AG09319 (cell line): ENCODE measurements at places on chromosomes 6 and 20.
A peak's percentile ranks its signal among the peaks of the same experiment; 100 is the strongest.

- DNase-seq: no peak
These were observed 4.5 kb upstream of the DDR1 start for GRCh38 chr6:30879684-30880427.

GRCh38 chr6:51398064-51398705 lies 579.5 kb downstream of the TFAP2B start:
- DNase-seq: no peak

DNA sequence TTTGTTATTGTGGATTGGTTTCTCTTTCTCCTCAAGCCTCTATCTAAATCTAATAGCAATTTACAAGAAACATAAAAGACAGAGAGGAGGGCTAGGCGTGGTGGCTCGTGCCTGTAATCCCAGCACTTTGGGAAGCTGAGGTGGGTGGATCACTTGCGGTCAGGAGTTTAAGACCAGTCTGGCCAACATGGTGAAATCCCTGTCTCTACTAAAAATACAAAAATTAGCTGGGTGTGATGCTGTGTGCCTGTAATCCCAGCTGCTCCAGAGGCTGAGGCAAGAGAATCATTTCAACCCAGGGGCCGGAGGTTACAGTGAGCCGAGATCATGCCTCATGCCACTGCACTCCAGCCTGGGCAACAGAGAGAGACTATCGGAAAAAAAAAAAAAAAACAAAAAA lies 46.6 kb downstream of the SLC2A12 start:
- no peak for DNase-seq

- DNase-seq: no peak
These were observed 49.2 kb upstream of the TLDC2 start for GRCh38 chr20:36826554-36827244.

GRCh38 chr6:46704562-46704961 lies 16.9 kb downstream of the TDRD6 start:
- DNase-seq: no peak

DNA sequence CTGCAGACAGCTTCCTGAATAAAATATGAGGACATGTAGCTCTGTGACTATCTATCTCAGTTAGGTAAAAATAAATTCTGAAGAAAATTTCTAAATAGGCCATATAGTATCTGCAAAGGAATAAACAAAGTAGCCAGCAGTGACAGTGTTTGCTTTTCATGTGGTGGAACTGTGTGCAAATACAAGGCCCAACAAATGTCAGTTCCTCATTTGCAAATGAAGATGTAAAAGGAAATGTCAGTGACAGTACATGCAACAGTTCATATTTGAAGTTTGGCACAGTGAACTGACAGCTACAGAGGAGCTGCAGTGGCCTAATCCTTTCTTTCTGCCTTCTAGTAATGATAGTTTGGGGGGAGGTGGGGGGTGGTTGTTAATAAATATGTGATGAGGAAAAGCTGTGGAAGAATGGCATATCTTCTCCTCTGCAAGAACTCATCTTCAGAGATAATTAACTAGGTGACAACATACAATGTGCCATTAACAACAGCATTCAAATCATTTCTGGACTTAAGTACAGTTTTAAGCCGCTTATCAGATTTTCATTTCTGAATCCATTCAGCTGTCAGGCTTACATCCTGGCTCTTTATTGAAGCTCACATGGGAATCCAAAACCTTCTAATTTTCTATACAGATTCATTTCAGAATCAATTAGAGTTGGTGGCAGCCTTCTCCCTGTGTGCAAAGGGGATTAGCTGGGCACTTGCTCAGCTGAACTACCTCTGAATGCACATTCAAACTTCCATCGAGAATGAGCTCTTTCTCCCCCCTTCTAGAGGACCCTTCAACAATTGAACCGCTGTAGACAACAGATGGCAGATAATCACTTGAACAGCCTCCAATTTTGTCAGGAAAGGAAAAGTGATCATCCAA lies 1059.0 kb upstream of the EPHA7 start:
- no peak for DNase-seq

DNA sequence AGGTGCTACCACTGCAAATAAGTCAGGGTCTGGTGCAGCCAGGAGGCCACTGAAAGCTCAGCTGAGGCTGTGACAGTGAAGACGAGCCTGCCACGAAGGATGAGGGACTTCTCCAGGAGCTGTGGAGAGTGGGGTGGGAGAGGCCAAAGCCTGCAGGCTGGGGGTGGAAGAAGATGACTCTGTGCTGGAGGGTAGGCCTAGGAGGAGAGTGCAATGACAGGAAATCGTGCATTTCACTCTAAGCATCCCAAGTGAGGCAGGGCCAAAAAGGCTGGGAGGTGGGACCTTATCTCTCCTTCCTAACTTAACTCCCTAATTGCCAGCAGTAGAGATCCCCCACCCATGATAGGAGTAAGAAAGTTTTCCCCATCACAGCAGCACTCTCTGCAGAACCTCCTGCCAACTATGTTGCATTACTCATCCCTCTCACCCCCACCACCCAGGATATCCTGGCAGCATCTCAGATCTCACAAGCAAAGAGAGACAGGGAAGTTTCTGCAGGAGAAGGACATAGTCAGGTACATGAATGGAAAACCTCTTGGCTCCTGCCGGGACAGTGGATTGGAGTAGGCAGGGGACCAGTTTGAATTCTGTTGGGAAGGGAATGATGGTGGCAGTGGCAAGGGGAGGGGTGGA lies 466.2 kb downstream of the CDH26 start:
- no peak for DNase-seq

GRCh38 chr6:169685860-169686259 lies 16.0 kb downstream of the WDR27 start:
- DNase-seq: no peak

- no peak for DNase-seq
These were observed 175.9 kb upstream of the SCGN start for GRCh38 chr6:25476126-25476525.

- peak; percentile 15 for DNase-seq
These were observed 31.2 kb downstream of the TNFRSF21 start for GRCh38 chr6:47278545-47278944.

DNA sequence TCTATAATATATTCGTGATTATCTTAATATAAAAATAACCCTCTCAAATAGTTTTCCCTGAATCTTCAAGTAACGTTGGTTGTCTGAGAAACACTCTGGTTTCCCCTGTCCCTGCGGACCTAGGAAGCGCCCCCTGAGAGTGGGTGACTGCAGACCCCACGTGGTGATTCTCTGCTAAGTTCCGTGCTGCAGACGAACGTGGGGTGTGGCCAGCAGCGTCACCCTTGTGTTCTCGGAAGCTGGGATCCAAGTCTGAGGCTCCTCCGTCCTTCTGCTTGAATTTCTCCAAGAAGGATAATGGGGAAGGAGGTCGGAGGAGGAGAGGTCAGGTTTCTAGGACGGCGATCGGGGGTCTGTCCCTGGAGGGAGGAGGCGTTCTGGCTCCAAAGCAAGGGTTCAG lies 16.6 kb upstream of the MAP1LC3A start:
- no peak for DNase-seq

DNA sequence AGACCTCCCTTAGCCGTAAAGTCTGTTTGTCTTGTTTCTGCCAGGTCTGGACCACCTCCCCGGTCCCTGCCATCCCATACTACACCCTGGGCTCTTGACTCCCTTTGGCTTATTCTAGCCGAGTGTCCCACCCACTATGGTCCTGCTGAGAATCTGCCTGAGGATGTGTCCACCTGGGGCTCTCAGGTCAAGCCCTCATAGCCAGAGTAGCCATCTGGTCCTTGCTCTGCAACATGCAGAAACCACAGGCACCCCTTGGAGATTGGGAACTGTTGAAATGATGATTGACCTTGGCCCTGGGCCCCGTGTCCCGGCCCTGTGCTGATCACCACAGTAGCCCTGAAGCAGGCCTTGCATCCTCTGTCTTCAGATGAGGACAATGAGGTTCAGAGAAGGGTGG lies 44.0 kb downstream of the VSTM2L start:
- no peak for DNase-seq

- peak; percentile 69 for DNase-seq
These were observed 18.9 kb downstream of the PERP start for GRCh38 chr6:138088326-138088762.

GRCh38 chr6:70236343-70236742 lies 66.5 kb downstream of the COL9A1 start:
- no peak for DNase-seq

- DNase-seq: no peak
These were observed 474.2 kb downstream of the KIF16B start for GRCh38 chr20:16098890-16099639.

DNA sequence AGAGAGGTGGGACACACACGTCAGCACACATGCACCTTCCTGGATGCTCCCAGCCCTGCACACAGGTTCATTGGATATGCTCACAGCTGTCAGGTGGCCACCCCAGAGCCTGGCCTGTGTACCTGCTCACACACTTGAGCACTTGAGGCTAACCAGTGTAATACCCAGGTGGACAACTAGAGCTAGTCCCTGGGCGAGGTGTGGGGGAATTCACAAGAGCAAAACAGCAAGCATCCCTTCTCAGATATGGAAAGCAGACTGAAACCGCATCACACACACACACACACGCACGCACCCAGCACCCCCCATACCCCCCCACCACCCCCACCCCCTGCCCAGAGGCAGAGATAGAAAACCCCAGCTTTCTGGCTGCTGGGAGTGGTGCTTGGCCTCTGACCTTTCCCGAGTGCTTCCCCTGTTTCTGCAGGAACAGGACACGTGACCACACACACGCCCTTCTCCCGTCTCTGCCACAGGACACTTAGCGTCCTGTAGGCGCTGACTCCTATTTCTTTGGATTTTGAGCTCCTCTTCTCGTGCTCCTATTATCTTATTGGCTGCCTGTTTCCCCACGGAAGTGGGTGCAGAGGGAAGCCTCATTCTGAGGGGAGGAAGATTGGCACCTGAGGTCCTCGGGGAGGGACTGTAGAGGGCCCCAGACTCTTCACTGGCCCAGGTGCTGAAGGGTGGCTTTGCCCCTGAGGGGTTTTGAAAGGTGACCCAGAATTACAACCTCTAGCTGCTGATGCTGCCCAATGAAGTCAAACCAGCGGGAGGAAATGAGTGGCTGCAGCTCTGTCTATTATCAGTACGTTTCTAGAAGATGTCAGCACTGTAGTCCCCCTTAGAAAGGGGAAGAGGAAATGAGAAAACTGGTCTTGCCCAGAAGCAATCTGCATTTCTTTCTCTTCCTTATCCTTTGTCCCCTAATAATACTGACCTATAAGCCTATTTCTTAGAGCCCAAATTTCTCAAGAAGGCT lies 65.8 kb downstream of the SYTL3 start:
- no peak for DNase-seq

- DNase-seq: peak; percentile 73
These were observed 63.0 kb downstream of the PTPN1 start for GRCh38 chr20:50572938-50573777.

- peak; percentile 83 for DNase-seq
These were observed 21.8 kb downstream of the FAM209B start for GRCh38 chr20:56554869-56555268.

DNA sequence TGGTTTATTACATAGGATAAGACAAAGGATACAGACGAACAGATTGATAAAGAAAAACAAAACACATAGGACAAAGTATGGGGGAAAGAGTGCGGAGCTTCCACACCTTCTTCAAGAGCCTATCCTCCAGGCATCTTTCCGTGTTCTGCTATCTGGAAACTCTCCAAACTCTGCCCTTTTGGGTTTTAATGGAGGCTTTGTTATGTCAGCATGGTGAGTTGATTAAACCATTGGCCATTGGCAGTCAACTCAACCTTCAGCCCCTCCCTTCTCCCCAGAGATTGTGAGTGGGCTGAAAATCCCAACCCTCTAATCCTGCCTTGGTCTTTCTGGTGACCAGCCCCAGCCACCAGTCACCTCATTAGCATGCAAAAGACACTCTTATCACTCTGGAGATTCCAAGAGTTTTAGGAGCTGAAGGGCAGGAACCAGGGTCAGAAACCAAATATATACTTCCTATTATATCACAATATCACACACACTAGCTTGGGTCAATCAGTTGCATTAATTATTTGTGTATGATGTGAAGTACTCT lies 23.8 kb downstream of the HLA-DOB start:
- no peak for DNase-seq

DNA sequence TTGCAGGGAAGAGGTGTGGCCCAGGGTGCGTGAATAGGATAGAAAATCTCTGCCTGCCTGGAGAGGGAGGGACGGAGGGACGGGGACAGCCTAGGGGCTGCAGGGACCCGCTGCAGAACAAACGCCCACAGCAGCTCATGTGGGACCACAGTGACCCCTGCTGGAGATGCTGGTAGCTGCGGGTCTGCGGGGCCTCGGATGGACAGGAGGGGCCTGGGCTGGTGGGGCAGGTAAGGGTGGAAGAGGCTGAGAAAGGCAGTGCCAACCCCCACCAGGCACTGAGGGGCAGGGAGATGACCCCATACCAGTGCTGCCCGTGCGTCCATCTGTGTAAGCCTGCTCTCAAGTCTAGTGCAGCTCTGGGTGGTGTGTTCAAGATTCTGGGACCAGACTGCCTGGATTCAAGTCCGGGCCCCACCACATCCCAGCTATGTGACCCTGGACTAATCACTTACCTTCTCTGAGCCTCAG lies 39.4 kb downstream of the KIAA1755 start:
- no peak for DNase-seq

GRCh38 chr6:163243692-163244589 lies 170.6 kb upstream of the QKI start:
- no peak for DNase-seq
